ENCODE measurements at places on chromosomes 16 and 17.

- no peak for DNase-seq
Measured at GRCh38 chr17:8210761-8211458, 535 bp upstream of the AURKB start.

GRCh38 chr16:31025339-31025738 is 8.0 kb upstream of the STX4 start:
- DNase-seq: no peak

GRCh38 chr17:68326681-68327080 is 35.4 kb downstream of the ARSG start:
- no peak for DNase-seq

DNA sequence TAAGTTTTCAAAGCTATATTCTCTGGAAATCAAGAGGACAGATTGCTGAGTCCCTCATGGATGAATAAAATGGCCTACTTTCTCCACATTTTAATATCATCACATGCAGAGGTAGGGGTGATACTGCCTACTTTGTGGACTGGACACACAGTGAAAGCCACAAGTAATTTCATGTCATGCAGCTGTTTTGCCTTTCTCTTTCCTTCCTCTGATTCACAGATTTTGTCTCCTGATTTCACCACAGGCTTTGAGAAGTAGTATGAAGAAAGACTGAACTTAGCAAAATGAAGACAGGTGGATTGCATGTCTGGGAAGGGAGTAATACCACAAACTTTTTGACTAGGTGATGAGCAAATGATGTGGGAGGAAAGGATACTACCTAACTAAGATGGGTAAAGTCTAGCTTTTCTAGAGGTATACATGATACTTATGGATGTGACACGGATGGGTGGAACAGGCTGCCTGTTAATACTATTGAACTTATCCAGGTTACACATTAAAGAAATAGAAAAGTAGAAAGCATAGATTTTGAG is 478.4 kb upstream of the GOT2 start:
- DNase-seq: no peak

DNA sequence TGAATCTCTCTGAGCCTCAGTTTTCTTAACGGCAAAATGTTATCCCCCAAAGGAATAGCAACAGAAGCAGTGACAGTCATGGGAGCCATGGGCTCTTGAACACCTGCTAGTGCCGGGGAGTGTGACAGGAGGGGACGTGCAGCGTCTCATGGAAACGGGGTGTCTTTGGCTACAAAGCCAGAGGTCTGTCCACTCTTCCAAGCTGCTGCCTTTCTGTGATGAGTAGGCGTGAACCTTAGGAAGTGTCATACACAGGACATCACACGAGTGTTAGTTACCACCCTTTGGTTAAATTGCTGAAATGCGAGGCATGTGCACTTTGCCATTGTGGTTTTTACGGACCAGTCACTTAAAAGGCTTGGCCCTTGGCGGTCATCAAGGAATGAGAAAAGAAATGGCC is 93.4 kb downstream of the IRF8 start:
- no peak for DNase-seq

GRCh38 chr17:79788989-79789942 is 7.6 kb downstream of the CBX8 start:
- DNase-seq: peak; percentile 88

DNA sequence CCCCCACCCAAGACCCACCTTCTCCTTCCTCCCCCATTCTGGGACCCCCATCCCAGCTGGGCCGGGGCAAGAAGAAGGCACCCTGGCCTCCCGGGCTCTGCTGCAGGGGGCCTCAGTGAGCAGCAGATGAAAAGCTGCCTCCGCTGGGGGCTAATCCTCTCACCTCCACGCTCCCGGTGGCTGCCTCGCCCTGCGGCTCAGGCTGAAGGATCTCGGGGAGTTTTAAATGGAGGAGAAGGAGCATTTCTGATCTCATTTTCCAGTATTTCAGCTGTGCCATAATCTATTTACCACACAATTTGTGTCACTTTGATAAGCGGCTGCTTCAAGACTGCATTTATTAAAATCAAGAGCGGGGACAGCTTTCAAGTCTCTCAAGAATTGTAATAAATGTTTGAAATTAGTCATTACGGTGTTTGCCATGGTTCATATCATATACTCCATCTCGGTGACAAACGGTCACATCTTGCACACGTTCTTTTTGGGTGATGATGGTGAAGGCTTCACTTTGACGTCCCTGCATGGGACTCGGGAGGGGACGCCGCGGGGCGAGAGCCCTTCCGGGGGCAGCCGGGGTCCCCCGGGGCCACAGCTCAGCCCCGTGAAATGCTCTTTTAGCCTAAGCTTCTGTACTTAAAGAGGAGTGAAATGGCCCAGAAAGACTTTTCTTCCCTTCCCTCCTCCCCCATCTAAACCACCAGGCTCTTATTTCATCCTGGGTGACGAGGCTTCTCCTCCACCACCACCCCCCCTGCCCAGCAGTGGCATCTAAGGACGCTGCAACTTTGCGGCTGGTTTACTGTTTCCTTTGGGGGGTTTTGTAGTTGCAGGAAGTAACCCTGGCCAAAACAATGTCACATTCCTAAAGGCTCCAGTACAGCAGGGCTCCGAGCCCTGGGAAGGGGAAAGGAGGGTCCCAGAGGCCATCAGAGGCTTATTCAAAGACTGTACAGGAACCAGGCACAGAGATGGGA is 313.1 kb upstream of the TNRC6C start:
- peak; percentile 44 for DNase-seq

DNA sequence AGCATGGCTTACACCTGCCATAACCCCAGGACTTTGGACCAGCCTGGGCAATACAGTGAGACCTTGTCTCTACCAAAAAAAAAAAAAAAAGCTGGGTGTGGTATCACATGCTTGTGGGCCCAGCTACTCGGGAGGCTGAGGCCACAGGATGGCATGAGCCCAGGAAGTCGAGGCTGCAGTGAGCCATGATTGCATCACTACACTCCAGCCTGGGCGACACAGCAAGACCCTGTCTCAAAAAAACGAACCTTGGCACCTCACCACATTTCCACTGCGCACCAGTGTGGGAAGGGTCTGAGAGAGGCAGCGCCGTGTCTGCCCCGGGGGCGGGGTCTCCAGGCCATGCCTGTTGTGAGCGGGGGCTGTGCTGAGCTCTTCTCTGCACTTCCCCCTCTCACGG is 6.3 kb downstream of the ACSF3 start:
- no peak for DNase-seq

Data from GM23338 (cell line).